ENCODE measurements at places on chromosomes 13 and 19.

- H3K4me1 ChIP-seq, result peaks cover 7% of the 10 kb centered on the region
- peak; percentile 43 for DNase-seq
- H3K27ac ChIP-seq, result peak overlapping the region; percentile 51
- no peak overlapping the region for H3K4me3 ChIP-seq
- H3K36me3 ChIP-seq, result no peaks in the 10 kb centered on the region
Observed at GRCh38 chr13:45055902-45056648, 64.2 kb upstream of the GTF2F2 start.

- H3K4me1 ChIP-seq, result no peaks in the 10 kb centered on the region
- DNase-seq, result no peak
- H3K27ac ChIP-seq, result no peak within 1 kb of the TSS
- H3K27me3 ChIP-seq, result no peaks in the 10 kb centered on the region
Observed at GRCh38 chr19:17026706-17027534, at the start of gene CPAMD8. Gene CPAMD8 (minus strand): TSS chr19:17026810. CDS start chr19:17026642, 168 bp downstream.

- peak overlapping the region; percentile 97 for H3K4me3 ChIP-seq
- no peaks in the 10 kb centered on the region for H3K27me3 ChIP-seq
- DNase-seq, result peak; percentile 89
- H3K4me1 ChIP-seq, result peaks cover 16% of the 10 kb centered on the region
- H3K36me3 ChIP-seq, result no peaks in the 10 kb centered on the region
- peak overlapping the region; percentile 87 for H3K27ac ChIP-seq
Observed at GRCh38 chr19:39410017-39410830, 2.2 kb upstream of the PLEKHG2 start.

GRCh38 chr19:11339254-11340098 is at the start of gene RAB3D:
Gene RAB3D (minus strand): TSS chr19:11339657. CDS start chr19:11337399, 2,258 bp downstream.
- peak within 1 kb of the TSS; percentile 80 for H3K27ac ChIP-seq
- H3K27me3 ChIP-seq, result no peaks in the 10 kb centered on the region
- peak within 1 kb of the TSS; percentile 95 for H3K4me3 ChIP-seq
- DNase-seq, result peak; percentile 94
- peaks cover 8% of the 10 kb centered on the region for H3K4me1 ChIP-seq
- no peaks in the 10 kb centered on the region for H3K36me3 ChIP-seq

DNA sequence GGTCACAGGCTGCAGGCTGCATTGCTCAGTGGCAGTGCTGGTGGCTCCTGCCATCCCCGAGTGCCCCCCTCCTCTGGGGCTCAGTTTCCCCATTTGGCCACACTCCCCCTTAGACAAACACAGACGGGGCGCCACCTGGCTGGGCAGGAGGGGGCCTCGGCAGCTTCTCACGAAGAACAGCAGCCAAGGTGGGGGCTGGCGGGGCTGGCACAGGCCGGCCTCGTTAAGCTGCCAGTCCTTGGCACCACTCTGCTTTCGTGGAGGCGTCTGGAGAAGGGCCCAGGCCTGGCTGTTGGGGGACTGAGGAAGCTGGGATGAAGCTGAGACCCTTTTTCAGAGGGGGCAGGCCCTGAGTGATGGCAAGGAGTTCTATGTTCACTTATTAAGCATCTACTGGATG is 3.7 kb upstream of the ZNRF4 start:
- no peak overlapping the region for H3K4me3 ChIP-seq
- no peak overlapping the region for H3K27ac ChIP-seq
- DNase-seq, result no peak
- no peaks in the 10 kb centered on the region for H3K36me3 ChIP-seq
- H3K27me3 ChIP-seq, result no peaks in the 10 kb centered on the region
- H3K4me1 ChIP-seq, result no peaks in the 10 kb centered on the region

- H3K27me3 ChIP-seq, result no peaks in the 10 kb centered on the region
- peaks cover 10% of the 10 kb centered on the region for H3K4me1 ChIP-seq
- H3K27ac ChIP-seq, result no peak overlapping the region
Observed at GRCh38 chr19:40246292-40247073, 20.0 kb upstream of the CCNP start.
